NCI-H1048 (cell line): ENCODE measurements at places on chromosomes 3 and 15.

GRCh38 chr15:92921215-92922131 is 21.3 kb downstream of the CHD2 start:
- no peak for DNase-seq

DNA sequence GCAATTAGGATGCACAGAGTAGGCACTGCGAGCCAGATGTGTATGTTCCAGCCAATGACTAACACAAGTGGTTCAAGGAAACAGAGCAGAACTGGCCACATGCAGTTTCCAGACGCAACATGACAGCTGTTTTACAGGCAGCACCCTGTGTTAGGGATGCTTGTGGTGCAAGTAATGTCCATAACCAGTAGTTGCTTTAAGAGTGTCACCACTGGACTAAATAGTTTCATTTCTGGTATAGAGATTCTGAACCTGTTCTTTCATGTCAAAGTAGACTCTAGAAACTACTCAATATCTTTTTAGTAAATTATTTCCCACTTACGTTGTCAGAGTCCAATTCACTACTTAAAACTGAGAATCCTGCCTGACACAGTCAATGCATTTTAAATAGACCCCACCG is 14.5 kb upstream of the LPP start:
- DNase-seq, result no peak

- DNase-seq, result no peak
Measured at GRCh38 chr3:45716790-45717336, 27.7 kb downstream of the SACM1L start.

- no peak for DNase-seq
Measured at GRCh38 chr3:185711255-185711870, 113.5 kb downstream of the IGF2BP2 start.

GRCh38 chr15:34584330-34584668 is 848 bp upstream of the GOLGA8B start:
- DNase-seq, result no peak

DNA sequence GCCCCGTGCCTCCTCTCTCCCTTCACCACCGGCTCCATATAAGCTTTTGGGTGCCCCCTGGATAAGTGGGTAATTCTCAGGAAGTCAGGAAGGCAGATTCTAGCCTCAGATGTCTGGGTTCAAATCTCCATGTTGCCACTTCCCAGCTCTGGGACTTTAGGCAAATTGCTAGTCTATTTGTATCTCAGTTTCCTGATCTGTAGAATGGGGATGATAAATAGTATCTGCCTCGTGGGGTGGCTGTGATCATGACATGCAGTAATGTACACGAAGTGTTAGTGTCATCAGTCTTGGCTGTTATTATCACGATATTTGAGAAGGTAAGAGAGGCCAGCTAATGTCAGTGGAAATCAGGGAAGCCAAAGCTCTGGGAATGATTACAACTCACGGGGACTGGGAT is 43.3 kb downstream of the MUC4 start:
- DNase-seq, result no peak

DNA sequence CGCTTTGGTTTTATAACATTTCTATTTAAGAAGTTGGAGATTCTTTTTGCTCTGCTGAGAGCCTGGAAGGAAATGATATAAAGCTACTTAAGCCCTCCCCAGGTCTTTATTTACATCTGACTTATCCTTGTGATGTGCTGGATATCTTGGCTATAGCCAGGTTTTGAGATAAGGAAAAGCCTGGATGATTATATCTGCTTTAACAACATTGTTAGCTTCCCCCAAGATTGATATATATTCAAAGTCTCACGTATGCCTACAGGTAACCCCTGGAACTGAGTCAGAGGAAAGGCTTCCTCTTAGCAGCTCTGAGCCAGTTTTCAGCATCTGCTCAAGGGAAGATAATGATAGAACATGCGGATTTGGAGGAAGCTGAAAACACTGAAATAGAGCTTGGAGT is 61.5 kb upstream of the CRBN start:
- no peak for DNase-seq

DNA sequence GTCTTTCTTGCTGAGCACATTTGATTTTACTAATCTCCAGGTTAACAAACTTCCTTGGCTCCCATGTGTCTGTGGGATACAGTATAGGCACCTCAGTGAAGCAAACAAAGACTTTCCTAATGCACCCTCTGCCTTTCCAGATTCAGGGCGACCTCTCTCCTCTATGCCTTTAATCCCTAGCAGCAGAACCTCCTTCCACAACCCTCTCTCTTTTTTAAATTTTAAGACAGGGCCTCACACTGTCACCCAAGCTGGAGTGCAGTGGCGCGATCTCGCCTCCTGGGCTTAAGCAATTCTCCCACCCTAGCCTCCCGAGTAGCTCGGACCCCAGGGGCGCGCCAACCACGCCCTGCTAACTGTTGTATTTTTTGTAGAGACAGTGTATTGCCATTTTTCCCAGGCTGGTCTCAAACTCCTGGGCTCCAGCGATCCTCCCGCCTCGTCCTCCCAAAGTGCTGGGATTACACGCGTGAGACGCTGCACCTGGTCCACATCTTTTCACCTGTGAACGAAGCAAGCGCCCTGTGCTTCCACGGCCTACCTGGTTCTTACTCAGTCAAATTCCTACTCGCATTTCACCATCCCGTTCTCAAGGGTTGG is 1.7 kb upstream of the HACD3 start:
- no peak for DNase-seq

DNA sequence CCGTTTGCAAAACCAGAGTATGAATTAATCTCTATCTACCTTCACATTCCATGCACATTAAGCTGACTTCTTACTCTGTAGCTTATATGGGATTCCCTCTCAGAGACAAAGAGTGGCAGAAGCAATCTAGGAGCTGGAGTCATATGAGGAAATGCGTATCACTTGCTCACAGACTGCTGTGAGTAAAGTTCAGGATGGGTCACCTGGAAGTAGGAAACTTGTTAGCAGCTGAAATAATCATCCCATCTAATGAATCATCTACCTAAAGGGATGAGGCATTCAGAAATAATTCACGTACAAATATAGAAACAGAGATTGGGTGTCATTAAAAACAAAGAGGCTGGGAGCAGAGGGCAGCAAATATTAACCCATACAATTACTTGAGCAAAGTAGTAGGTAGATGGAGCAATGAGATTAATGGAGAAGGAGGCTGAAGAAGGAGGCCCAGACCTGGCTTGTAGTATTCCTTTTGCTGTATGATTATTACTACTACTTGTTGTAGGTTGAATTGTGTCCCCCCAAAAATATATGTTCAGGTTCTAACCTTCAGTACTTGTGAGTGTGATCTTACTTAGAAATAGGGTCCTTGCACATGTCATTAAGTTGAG is 866.3 kb downstream of the ROBO2 start:
- DNase-seq, result no peak

DNA sequence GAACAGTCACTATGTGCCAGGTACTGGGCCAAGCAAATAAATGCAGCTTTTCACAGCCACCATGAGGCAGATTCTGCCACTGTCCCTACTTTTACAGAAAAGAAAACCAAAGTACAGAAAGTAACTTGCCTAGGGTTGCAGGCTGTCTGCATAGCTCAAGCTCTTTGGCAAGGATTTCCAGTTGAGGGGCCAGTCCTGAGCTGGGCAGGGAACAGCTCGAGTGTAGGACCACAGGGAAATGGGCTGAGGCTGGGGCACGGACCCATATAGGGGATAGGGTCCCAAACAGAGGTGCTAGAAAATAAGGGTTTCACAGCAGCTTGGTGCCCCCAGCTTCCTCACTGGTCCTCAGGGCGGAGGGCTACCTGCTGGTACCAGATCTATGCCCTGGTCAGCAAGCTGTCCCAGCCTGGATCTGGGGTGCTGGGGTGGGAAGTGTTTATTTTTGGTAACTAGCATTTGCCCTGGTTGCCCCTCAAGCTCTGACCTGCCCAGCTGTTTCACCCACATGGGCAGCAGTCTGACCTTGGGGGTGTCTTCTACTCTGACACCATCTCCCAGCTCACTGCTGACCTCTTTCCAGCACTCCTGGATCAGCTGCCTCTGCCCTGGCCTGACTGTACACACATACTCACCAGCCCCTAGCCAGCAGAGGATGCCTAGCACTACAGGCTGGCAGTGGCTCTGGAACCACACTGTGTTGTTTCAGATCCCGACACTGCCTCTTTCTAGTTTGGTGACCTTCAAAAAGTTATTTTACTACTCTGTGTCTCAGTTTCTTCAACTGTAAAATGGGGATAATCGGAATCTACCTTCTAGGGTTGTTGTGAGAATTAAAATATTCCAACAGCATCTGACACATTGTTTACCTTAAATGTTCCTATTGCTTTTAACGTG is 16.2 kb downstream of the MRAS start:
- DNase-seq, result no peak

DNA sequence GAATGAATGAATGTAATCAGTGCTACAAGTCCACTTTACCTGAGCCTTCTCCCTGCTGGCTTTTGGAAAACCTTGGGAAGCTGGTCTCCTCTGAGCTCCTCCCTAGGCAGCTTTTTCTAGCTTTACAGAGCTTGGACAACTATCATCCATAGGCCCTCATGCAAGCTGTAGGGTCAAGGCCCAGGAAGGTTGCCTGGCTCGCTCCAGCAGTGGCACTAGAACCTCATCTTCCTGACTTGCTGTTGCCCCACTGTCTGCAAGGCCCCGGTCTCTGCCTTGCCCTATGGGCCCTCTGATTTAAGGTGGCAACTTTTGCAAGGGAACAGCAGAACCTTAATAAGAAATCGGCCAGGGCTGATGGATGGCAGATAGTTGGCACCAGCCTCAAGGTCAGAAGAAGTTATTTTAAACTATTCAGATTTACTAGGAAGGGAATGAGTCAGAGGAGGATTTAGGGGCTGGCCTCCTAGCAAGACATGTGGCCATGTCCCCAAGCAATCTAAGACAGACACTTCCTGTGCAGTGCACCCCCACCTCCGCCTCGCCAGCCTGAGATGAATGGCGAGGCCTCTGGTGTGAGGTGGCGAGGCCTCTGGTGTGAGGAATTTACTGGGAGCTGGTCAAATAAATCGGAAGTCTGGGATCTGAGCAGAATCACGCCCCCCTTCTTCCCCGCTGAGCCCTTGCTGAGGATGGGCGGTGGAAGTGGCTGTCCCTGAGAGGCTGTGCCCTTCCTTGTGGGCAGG is 180.8 kb downstream of the MEGF11 start:
- DNase-seq, result no peak

DNA sequence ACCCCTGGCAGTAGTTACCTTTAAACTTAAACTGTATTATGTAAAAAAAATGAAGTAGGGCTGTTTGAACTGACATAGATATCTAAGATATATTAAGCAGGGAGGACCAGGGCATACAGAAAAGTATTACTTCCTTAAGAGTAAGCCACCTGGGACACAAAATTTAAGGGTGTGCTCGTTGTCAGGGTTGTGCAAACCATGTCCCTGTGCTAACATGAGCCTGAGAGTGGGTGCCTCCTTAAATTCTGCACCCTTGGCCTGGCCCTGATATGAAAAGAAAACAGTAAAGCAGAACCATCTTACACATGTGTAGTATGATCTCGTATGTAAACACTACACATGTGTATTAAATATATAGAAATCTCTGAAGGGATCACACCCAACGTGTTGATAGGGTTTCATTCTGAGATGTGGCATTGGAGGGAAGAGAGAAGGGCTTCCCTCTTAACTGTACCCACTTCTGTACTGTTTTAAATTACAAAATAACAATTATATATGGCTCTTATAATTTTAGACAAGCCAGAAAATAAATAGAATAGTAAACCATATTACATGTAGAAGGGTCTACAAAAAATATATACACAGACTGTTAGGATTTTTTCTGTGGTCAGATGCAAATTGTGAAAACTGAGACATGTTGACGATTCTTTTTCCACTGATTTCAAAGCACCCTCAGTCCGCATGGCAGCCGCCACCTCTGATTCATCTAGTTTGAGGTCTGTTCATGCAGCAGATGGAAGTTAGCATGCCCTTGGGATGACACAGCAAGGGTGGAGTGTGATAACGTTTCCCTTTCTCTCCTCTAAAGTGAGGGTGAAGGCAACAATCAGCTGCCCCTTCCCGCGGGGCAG is 400.8 kb upstream of the PROK2 start:
- DNase-seq, result no peak

DNA sequence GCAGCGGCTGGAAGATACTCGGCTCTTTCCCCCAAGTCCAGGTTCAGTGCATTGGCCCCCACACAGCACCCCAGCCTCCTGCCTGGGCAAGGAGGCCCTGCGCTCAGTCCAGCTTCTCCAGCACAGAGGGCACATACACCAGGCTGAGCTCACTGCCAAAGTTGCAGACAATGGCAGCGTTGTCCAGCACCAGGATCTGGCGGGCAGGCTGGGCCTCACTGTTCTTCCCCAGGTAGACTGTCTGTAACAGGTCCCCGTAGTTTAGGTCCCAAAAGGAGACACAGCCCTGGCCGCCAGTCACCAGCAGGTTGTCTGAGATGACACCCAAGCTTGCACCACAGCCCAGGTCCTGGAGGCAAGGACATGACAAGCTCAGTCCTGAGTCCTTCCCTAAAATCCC is 32.9 kb downstream of the PTPN23 start:
- no peak for DNase-seq
